ENCODE measurements at places on chromosomes 2 and 18.

DNA sequence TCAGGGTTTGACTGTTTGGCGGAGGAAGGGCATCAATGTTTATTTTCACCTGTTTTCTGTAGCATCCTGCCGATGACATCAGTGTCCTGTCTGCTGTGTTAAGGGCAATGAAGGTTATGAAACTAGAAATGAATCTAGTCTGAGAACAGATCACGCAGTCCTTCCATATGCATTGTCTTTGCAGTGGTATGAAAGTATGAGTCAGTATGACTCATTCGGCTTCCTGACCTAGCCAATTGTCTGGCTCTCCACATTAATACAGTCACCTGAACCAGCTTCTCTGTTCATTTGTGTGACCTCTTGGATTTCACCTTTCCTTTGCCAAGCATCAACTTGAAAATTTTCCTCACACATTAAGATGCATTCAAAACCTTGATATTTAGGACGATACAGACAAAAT is 353.8 kb downstream of the RND3 start:
- DNase-seq, result peak; percentile 0

- DNase-seq, result no peak
Observed at GRCh38 chr2:212289301-212289700, 249.3 kb downstream of the ERBB4 start.

DNA sequence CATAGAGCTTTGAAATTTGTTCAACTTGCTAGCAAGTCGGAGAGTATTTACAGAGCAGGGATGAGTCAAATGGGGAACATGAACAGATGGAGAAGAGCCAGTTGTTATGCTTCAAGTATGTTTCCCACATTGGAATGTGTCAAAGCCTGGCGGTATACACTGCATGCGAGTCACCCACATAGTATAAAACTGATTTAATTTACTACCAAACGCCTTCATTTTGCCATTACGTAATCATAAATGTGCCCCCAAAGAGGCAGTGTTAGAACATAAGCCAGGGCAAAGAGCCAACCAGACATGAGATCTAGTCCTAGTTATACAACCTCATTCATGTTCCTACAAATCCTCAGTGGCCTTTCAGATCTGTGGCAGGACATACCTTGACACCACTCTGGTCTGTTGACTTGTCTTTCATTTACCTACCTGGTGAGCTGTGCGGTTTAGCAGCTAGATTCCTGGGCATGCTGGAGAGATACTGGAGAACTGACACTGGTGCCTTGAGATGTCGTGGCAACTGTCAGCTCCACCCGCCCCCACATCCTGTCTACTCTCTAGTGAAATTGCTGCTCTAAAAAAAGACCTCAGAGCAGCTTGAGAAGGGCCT is 21.7 kb upstream of the NRP2 start:
- no peak for DNase-seq

DNA sequence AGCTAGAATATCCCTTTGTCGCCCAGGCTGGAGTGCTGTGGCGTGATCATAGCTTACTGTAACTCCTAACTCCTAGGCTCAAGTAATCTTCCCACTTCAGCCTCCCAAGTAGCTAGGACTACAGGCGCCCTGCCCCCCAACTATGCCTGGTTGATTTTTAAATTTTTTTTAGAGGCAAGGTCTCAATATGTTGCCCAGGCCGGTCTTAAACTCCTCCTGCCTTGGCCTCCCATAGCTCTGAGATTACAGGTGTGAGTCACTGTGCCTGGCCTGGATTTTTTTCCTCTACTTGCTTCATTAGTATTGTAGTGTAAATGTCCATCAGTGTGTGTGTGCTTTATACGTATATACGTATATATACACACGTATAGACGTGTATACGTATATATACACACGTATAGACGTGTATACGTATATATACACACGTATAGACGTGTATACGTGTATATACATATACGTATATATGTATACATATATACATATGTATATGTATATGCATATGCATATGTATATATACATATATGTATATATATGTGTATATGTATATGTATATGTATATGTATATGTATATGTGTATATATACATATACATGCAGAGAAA is 124.4 kb downstream of the DIS3L2 start:
- no peak for DNase-seq

DNA sequence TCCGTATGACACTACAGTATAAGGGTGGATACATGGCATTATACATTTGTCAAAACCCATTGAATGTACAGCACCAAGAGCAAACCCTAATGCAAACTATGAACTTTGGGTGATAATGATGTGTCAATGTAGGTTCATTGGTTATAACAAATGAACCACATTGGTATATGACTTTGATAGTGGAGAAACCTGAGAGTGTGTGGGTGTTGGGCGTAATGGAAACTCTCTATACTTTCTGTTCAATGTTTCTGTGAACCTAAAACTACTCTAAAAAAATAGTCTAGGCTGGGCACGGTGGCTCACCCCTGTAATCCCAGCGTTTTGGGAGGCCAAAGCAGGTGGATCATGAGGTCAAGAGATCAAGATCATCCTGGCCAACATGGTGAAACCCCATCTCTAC is 6.5 kb upstream of the ACTG2 start:
- DNase-seq, result peak; percentile 42

DNA sequence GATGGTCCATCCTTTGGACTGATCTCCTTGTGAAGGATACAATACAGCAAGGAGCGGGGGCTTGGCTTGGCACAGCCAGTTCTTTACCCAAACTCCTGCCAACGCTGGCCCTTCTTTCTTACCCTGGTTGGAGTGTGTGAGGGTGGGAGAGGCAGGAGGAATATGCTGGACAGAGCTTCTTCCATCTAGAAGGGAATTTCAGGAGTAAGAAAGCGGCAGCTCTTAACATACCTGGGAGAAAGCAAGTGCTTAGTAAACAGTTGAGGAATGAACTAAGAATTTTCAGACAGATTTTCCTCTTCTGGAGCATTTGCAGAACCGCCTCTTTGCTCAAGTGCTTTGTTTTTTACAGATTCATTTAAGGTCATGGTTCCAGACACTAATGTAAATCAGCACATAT is 72.8 kb downstream of the NEDD4L start:
- DNase-seq, result no peak

DNA sequence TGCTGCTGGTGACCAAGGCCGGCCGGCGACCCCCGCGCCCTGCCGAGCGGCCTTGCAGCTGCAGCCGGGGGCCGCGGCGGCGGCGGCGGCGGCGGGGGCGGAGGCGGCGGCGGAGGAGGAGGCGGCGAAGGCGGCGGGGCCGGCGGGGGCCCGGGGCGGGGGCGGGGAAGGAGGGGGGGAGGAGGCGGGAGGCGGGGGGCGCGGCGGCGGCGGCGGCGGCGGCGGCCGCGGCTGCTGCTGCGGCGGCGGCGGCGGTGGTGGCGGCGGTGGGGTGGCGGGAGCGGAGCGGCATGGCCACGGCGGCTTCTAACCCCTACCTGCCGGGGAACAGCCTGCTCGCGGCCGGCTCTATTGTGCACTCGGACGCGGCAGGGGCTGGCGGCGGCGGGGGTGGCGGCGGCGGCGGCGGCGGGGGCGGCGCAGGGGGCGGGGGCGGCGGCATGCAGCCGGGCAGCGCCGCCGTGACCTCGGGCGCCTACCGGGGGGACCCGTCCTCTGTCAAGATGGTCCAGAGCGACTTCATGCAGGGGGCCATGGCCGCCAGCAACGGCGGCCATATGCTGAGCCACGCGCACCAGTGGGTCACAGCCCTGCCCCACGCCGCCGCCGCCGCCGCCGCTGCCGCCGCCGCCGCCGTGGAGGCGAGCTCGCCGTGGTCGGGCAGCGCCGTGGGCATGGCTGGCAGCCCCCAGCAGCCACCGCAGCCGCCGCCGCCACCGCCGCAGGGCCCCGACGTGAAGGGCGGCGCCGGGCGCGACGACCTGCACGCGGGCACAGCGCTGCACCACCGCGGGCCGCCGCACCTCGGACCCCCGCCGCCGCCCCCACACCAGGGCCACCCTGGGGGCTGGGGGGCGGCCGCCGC is 1.5 kb downstream of the POU3F3 start:
- DNase-seq, result no peak

GRCh38 chr2:179447839-179448447 is 183.3 kb upstream of the SESTD1 start:
- DNase-seq, result no peak

GRCh38 chr2:183227176-183227575 is 102.9 kb downstream of the NUP35 start:
- DNase-seq, result no peak

GRCh38 chr18:79872527-79873444 is 75.0 kb downstream of the KCNG2 start:
- DNase-seq, result no peak

DNA sequence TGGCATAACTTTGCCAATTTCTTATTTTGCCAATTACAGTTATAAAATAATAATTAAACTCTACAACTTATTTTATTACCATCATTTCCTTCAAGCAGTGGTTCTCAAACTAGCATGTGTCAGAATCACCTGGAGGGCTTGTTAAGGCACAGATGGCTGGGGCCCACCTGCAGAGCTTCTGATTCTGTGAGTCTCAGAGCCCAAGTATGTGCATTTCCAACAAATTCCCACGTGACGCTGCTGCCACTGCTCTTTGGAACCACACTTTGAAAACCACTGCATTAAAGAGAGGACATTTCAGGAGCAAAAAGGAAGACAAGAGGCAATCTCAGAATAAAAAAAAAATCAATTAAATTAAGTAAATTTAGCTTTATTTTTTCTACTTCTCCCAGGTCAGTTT is 94.0 kb upstream of the HNRNPA3 start:
- no peak for DNase-seq

- DNase-seq, result no peak
Observed at GRCh38 chr2:232228971-232229894, 149.3 kb upstream of the ALPP start.

DNA sequence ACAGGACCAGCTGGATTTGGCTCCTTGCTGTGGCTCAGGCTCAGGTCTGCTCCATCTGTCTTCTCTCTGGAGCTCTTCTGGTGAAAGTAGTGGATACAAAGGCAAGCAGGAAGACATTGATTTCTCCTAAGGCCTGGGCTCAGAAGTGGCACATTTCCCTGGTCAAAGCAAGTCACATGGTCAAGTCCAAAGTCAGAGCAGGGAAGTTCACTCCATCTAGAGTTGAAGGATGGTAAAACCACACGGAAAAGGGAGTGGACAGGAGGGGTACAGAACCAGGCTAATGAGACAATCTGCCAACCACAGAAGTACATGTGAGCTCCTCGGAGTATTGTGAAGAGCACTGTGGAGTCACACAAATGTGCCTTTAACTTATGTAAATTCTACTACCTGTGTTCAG is 66.1 kb downstream of the MARCO start:
- DNase-seq, result no peak

- DNase-seq, result no peak
Observed at GRCh38 chr2:188303363-188304031, 11.8 kb downstream of the GULP1 start.

- DNase-seq, result no peak
Observed at GRCh38 chr18:37445368-37445767, 120.2 kb downstream of the CELF4 start.

- DNase-seq, result no peak
Observed at GRCh38 chr2:175441181-175441761, 259.8 kb upstream of the ATP5MC3 start.

DNA sequence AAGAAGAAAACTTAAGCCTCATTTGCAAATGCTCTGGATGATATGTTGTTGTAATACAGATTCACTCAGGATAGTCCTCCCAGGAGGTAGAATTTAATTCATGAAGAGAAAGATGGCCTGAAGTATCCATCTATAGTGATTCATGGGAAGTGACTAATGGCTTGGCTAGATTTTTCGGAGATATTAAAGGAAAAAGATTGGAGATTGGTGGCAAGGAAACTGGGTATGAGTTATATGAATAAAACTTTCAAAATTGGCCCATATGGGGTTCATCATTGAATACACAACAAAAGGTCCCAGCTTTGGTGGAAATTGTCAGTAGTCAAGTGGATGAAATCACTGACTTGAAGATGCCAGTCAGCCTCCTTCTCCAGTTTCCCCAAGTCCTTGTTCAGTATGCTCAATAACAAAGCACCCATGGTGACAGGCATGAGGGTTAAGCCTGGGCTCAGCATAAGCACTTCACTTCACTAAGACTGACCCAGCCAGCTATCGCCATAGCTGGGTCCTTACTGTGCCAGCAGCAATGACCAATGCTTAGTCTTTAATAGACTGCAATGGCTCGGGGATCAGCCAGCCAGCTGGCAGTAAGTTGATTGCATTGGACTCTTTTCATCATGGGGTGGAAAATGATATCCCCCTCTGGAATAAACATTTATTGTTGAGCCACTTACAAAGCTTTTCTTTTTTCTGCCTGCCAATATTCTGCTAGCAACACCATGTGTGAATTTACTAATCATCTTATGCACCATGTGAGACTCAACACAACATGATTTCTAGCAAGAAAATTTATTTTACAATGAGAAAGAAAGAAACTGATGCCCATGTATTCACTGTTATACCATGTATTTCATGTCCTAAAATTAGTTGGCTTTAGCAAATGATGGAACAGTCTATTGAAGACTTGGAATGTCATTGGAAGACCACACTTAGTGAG is 176.6 kb upstream of the TACR1 start:
- DNase-seq, result no peak

- no peak for DNase-seq
Observed at GRCh38 chr2:15751477-15751876, 159.8 kb downstream of the DDX1 start.

Measured in stimulated activated CD4-positive, alpha-beta T cell treated with anti-CD3 and anti-CD28 coated beads, Interleukin-4, amount 100 ng/mL, for 48 hours (primary cell).